ENCODE measurements at places on chromosomes 6 and 20. TPM values are rescaled to one million over a fixed set of nuclear protein-coding genes. Genes with fewer than 3 reads are reported as not detected.

GRCh38 chr20:38094373-38094891 is 60.9 kb downstream of the RPRD1B start:
- no peak for DNase-seq

DNA sequence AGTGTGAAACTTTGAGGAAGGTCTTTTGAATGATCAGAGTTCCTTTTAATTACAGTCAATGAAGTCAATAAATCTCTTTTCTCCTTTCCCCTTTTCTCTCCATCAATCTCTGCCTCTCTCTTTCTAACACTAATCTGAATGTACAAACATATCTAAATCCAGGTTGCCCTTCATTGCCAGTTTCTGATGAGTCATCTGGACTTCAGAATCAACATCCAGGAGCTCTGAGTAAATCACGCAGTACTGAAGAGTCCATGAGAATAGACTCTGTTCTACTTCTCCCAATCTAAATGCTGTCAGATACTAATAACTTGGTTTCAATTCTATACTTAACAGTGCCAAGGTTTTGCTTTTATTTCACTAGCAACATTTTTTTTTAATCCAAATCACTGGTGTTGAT is 238.7 kb upstream of the THEMIS start:
- DNase-seq, result no peak

- no peak for DNase-seq
Observed at GRCh38 chr20:658202-658601, 5.2 kb upstream of the SRXN1 start.

DNA sequence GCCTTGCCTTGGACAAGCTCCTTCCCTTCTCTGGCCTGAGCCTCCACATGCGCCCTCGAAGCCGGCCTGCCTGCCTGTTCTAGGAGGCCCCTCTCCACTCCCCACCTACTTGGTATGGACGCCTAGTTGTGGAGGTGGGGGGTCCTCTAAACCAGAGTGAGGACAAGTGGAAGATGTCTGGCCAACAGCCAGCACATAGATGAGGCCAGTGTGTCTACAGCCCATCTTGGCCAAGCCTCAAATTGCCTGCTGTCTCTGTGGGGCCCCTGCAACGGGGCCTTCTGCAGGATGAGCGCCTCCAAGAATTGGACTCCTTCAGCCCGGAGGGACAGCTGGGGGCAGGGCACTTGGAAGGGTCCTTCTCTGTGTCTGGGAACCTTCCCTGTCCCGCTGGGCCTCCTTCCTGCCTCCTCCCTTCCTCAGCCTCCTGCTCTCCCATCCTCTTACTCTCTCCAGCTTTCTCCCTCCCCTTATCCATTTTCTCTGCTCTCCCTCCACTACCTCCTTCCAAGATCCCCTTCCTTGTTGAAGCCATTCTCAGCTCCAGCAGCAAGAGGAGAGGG is 1.6 kb downstream of the MDFI start:
- no peak for DNase-seq

DNA sequence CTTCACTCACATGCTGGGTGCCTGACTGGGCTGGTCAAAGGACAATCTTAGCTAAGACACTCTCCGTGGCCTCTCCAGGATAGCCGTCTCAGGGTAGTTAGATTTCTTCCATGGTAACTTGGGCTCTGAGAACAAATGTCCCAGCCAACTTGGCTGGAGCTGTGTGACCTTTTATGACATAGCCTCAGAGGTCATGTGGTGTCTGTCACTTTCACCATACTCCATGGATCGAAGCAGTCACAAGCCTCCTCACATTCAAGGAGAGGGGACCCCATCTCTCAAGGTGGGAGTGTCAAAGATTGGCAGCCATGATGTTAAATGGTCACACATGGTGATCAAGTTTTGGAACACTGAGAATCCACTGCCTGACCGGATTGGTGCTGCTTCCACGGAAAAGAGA is 190.9 kb upstream of the SUPT3H start:
- DNase-seq, result no peak

DNA sequence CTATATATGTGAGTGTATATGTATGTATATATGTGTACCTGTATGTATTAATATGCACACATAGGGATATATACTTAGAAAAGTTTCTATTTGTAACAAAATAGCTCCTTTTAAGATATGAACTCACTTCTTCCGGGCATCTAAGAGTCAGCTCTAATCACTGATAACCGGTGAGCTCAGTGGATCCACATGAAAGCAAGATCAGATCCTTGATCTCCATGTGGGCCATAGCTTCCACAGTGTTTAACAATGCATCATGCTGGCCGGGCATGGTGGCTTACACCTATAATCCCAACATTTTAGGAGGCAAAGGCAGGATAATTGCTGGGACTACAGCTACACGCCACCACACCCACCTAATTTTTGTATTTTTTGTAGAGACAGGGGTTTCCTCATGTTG is 52.6 kb downstream of the ECT2L start:
- no peak for DNase-seq

GRCh38 chr20:56552911-56553629 is 20.0 kb downstream of the FAM209B start:
- no peak for DNase-seq

DNA sequence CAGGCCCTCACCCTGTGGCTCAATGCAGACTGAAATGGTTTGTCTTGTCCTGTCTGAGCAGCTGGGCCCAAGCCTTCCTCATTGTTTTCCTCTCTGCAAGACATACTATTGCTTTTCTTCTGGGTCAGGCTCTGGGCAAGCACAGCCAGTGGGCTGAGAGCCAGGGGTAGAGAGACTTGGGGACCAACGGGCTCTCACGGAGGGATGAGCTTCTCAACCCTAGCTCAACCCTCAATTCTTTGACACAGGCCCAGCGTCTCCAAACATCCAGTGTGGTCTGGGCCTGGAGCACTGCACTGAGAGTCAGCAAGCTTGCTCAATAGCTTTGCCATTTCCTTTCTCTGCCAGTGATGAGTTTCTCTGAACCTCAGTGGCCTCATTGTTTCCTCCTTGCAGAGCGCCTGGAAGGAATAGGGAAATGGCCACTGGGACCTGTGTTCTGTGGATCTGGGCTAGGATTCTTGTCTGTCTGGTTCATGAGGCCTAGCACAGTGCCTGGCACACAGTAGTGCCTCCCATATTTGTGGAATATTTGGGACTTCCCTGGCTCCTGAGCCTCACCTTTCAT is 9.3 kb downstream of the ANGPT4 start:
- DNase-seq, result no peak

DNA sequence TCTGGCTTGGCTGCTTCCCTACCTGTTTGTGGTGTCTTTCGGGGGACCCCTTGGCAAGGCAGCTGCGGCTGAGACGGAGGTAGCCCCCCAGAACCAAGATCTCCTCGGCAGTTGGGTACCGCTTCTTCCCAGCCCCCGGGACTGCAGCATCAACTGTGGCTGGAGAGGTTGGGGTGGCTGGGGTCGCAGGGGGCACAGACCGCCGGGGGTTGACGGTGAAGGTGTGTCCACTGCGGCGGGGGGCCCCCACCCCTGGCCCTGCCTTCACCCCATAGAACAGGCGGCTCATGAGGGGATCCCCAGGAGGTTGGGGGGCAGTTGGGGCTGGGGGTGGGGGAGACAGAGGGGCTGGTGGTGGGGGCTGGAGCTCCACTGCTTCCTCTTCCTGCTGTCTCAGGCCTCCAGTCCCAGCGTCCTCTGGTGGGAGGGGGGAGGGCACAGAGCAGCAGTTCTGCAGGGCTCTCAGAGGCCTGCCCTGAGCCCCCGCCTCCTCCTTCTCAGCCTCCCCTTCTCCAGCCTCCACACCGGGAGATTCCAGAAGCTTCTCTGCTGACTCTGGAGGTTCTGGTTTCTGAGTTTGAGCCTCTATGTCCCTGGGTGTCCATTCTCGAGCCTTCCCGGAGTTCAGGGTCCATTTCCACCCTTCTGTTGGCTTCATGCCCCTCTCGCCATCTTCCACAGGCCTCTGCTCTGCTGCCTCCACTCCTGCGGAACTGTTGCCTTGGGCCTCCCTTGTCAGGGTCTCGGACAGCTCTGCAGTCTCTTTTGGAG is 1.9 kb downstream of the PPP1R18 start:
- no peak for DNase-seq

DNA sequence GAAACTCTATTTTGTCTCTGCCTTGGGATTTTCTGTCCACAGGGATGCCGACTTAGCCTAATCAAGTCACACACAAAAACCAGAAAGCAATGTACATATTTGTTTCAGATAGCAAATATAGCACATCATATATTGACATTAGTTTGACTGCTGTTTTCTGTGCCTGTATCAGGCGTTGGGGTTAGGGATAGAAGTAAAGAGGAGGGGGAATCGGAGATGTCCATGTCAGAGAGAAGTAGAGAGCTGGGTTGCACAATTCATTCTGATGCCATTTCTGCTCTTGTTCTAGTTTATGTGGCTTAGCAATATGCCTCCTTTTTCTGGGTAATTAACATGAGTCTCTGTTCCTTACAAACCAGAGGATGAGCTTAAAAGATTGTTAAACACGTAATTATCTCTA is 14.7 kb upstream of the IPCEF1 start:
- DNase-seq, result no peak

DNA sequence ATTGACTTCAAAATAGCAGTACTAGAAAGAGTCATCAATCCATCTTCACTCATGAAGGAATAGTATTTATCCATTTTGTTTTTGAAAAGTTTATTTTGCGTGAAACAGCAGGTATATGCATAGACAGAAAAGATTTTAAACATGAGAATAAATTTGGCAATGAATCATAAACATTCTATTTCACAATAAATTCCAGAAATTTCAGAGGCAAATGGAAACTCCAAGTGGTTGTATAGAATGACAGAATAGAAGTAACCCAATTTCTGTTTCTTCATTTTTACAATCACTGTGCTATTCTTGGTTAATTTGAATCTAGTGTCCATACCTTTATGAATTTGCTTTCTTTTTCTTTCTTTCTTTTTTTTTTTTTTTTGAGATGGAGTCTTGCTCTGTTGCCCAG is 173.0 kb upstream of the ECI2 start:
- no peak for DNase-seq

DNA sequence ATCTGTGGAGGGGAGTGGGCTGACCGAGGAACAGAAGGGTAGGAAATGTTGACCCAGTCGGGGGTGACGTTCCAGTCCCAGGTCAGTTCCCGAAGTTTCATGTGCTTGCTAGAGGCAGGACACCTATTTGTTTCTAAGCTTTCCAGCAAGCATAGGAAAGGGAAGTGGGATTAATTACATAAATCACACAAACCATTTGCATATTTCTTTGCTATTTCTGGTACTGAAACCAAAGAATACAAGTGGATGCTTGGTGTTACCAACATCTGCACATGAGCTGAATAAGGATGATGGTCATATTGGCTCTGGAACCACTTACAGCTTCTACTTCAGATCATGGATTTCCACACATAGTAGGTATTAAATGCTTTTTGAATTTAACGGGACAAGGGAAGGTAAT is 546.5 kb downstream of the PRKN start:
- no peak for DNase-seq

DNA sequence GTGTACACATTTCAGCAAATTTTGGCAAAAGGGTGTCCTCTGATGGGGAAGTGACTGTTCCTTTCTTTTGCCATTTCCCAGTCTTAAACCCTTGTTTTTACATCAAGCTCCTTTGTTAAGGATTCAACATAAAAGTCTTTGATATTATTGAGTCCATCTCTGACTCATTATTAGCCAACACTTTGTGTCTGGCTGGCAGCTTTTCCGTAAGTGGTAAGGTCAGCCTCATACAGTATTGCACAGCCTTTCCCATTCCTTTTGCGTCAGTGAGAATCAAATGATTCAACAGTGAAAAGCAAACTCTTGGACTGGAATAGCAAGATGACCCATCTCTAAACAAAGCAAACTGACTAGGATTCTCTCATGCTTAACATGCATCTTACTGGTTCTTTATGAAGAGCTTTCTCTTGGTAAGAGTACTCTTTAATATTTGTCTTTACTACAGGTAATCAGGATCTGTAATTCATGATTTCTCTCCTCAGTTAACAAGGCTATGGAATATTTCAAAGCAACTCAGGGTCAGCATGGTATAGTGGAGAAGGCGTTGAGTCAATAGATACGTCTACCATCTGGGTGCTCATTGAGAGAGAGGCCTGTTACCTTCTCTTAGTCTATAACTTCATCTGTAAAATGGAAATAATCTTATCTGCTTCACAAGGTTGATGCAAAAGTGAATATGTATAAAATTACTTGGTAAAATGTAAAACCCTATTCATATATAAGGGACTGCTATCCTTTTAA is 183.6 kb downstream of the PRL start:
- no peak for DNase-seq

- peak; percentile 49 for DNase-seq
Observed at GRCh38 chr6:124963416-124963785, 1.2 kb downstream of the RNF217 start.

- DNase-seq, result no peak
Observed at GRCh38 chr6:16092140-16092539, 36.7 kb upstream of the MYLIP start.

DNA sequence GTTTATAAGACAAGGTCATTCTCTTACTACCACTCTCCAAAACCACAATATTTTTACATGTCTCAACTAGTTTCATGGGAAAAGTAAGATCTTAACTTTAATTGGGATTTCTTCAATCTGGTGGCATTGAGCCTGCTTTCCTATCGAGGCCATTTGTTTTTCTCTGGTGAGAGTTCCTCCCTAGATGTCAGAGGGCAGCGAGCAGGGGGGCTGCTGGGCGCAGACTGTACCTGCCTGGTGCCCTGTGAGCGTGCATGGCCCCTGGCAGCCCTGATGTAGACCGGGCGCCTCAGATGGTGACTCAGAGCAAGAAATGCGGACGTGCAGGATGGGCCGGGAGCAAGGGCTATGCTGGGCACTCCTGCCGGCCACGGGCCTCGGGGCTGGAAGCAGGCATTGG is 27.2 kb downstream of the ERMARD start:
- no peak for DNase-seq

DNA sequence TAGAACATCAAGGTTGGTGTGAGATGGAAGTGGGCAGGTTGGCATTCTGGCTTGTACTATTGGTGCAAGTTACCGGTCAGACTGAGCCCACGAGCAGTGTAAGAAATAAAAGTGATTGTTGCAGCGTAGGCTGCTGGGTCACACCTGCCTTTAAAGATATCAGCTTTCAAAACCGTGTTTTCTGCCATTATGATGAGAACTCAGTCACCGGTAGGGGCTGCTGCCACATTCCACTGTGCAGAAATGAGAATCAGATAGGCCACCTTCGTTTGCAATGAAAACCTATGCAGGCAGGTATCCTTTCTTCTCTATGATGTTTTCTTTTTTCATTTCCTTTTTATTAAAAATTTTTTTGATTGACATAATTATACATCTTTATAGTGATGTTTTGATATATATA is 168.5 kb downstream of the MYLK4 start:
- no peak for DNase-seq

The ABRACL gene
- 52.6 TPM for polyA plus RNA-seq

The EDN3 gene
- 3.7 TPM for polyA plus RNA-seq

The DEFB132 gene
- polyA plus RNA-seq, result 0.07 TPM

The CCM2L gene
- polyA plus RNA-seq, result 5.2 TPM

The ZBTB22 gene
- 20.9 TPM for polyA plus RNA-seq

The BIRC7 gene
- 0.37 TPM for polyA plus RNA-seq

The DUSP15 gene
- polyA plus RNA-seq, result 16.0 TPM

The THBD gene
- 4.2 TPM for polyA plus RNA-seq

The SIRPB2 gene
- 0.88 TPM for polyA plus RNA-seq

The CD93 gene
- 37.9 TPM for polyA plus RNA-seq

The TCP11 gene
- 1.9 TPM for polyA plus RNA-seq
